ENCODE measurements at places on chromosomes 11 and 22. TPM values are rescaled to one million over a fixed set of nuclear protein-coding genes. Genes with fewer than 3 reads are reported as not detected.

C11orf97 gene
- total RNA-seq, result 10.4 TPM

HIKESHI gene
- 38.1 TPM for total RNA-seq

DNA sequence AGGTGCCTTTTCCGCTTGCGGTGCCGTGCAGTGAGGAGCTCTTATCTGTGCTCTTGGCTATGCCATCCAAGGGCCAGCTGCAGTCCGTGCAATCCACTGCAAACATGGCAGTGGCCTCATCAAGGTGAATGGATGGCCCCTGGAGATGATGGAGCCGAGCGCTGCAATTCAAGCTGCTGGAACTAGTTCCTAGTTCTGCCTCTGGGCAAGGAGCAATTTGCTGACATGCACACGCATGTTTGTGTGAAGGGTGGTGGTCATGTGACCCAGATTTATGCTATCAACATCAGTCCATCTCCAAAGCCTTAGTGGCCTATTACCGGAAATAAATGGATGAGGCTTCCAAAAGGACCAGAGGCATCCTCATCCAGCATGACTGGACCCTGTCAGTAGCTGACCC is 3.1 kb upstream of the EHD1 start:
- no peaks in the 10 kb centered on the region for H3K27me3 ChIP-seq
- H3K36me3 ChIP-seq, result no peaks in the 10 kb centered on the region
- H3K4me1 ChIP-seq, result peaks cover 33% of the 10 kb centered on the region
- H3K27ac ChIP-seq, result no peak overlapping the region
- no peak overlapping the region for H3K4me3 ChIP-seq

GRCh38 chr22:45976254-45977002 is 534 bp downstream of the WNT7B start:
- H3K27ac ChIP-seq, result no peak overlapping the region
- H3K27me3 ChIP-seq, result peaks cover 5% of the 10 kb centered on the region

DNA sequence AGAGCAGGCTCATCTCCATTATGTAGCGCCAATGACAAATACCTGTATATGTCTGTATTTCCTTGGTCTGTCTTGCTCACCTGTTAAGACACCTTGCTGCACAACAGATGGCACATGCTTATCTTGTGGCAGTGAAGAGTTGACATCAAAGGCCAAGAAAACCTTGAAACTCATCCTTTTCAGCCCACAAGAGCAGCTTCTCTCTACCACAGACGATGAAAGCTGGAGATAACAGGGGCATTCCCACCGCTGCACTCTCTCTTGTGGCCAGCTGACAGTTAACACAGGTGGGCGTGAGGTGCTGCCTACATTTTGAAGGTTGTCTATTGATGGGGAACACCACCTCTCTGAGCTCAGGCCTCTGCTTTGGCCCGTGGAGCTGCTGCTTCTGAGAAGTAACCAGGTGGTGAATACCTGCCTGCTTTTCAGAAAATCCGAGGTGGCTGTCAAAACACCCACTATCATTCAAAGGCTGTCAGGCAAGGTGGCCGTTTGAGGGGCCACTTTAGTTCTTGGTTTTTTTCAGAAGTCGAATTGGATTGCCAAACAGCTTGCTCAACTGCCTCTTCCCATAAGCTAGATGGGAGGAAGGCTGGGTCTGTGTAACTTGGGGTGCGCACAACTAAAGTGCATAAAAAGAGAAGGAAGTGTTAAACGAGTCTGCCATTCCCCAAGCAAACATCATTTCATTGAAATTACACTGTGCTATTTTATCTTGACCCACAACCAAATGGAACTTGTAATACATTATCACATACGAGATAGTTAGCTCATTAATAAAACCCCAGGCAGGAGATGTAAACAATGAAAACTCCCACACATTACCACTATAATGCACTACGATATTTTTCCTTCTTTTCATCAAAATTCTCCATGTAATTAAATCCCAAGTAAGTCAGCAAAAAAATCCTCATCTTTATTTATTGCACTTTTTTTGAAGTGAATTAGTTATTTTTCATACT is 87.1 kb upstream of the RAG2 start:
- DNase-seq, result no peak
- no peak overlapping the region for H3K27ac ChIP-seq
- H3K27me3 ChIP-seq, result no peaks in the 10 kb centered on the region
- no peak overlapping the region for H3K4me3 ChIP-seq

DNA sequence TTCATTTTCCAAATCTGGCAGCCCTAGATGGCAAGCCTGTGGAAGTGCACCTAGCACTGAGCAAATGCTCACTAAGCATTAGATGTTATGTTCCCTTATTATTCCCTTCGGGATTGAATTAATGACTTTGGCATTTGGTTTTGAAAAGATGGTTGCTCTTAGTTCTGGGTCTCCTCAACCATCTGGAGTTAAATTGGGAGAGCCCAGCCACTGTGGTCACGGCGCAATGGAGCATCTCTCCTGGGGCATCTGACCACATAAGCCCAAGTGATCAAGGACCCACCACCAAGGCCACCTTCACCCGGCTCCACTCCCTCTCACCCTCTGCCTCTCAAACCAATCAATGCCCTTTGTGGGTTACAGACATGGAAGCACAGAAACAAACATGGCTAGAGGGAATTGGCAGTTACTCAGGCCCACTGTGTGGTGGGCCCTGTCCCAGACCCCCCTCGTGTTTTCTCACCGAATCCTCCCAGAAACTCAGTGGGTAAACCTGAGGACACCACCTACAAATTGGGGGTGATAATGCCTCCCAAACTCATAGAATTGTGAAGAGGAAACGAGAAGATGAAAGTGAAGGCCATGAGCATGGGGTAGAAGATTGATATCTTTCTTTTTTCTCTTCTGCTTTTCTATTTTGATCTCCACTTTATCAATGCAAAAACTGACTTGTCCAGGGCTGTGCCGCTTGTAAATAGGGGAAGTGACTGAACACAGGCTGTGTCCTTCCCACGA is 52.2 kb downstream of the IRAG1 start:
- peak overlapping the region; percentile 65 for H3K27ac ChIP-seq
- H3K36me3 ChIP-seq, result no peaks in the 10 kb centered on the region
- no peak overlapping the region for H3K4me3 ChIP-seq
- DNase-seq, result no peak

SCN3B gene
- 3.9 TPM for total RNA-seq

DNA sequence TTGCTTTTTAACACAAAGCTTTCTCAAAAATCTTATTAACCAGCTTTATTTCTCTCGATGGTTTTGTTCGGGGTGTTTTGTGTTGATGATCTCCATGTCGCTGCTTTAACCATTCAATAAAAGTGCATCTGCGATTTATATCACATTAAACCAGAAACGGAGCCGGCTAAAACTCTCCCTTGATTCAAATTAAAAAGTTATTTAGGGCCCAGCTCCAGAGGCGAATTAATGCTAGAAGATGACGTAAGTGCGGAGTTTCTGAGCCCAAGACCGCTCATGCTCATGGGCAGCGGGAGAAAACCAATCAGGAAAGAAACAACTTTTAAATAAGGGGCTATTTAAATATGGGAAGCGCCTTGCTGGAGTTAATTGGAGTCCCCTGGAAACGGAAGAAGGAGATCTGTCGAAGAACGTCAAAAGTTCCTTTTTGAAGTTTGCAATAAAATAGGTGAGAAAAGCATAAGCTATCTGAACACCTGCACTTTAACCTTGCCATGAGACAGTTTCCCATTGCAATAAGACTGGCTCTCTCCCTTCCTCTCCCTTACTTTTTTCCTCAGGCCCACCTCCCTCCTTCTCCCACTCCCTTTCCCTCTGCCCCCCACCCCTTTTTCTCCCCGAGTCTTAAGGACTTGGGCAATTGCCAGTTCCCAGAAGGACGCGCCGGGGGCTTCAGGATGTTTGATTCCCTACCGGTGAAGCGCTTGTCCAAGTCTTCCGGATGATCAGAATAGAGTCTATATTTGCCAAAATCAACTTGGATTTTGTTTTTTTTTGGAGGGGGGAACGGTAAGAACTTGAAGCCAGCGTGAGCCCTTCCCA is 1.9 kb upstream of the DBX1 start:
- H3K27ac ChIP-seq, result no peak overlapping the region
- H3K4me3 ChIP-seq, result no peak overlapping the region
- peaks cover 5% of the 10 kb centered on the region for H3K4me1 ChIP-seq
- H3K27me3 ChIP-seq, result no peaks in the 10 kb centered on the region
- H3K36me3 ChIP-seq, result no peaks in the 10 kb centered on the region
- no peak for DNase-seq

DNA sequence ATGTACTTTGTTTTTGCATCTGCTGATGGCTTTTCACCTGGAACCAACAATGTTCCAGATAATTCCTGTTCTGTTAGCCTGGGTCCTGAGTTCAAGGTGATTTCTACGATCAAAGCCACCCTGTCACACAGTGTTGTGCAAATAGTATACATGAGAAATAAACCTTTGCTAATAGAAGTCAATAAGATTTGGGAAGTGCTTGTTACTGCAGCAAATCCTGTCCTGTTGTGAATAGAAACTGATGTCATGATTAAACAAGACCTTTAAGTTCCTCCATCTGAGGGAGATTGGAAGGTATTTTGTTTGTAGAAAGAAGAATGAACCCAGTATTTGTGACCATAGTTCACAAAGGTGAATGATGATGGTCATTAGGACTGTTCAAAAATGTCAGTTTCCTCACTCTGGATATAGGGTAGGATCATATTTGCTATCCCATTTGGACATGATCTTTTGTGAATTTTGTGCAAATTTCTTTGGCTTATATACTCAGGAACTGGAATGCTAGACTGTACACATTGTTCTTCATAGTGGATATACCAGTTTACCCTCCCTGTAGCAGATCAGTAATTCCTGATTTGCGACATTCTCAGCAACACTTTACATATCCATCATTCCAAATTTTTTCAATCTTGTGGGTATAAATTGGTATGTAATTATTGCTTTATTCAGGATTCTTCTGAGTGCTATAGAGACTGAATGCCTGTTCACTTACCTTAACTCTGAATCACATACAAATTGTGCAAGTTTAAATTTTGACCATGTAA is 428.5 kb downstream of the METTL15 start:
- H3K27ac ChIP-seq, result no peak overlapping the region
- no peaks in the 10 kb centered on the region for H3K4me1 ChIP-seq
- H3K36me3 ChIP-seq, result no peaks in the 10 kb centered on the region
- no peak overlapping the region for H3K4me3 ChIP-seq
- DNase-seq, result no peak

GRCh38 chr11:8790968-8791367 is 108.4 kb downstream of the RPL27A start:
- no peak overlapping the region for H3K4me3 ChIP-seq
- no peak overlapping the region for H3K27ac ChIP-seq
- peaks cover 36% of the 10 kb centered on the region for H3K4me1 ChIP-seq
- DNase-seq, result no peak
- H3K27me3 ChIP-seq, result no peaks in the 10 kb centered on the region
- no peaks in the 10 kb centered on the region for H3K36me3 ChIP-seq

CSF2RB gene
- total RNA-seq, result 2.6 TPM

- no peak for DNase-seq
- H3K4me1 ChIP-seq, result peaks cover 3% of the 10 kb centered on the region
- H3K27me3 ChIP-seq, result no peaks in the 10 kb centered on the region
- H3K27ac ChIP-seq, result no peak overlapping the region
- no peaks in the 10 kb centered on the region for H3K36me3 ChIP-seq
- no peak overlapping the region for H3K4me3 ChIP-seq
Measured at GRCh38 chr22:50025993-50026392, 13.4 kb upstream of the IL17REL start.

HEPN1 gene
- not detected for total RNA-seq

DNA sequence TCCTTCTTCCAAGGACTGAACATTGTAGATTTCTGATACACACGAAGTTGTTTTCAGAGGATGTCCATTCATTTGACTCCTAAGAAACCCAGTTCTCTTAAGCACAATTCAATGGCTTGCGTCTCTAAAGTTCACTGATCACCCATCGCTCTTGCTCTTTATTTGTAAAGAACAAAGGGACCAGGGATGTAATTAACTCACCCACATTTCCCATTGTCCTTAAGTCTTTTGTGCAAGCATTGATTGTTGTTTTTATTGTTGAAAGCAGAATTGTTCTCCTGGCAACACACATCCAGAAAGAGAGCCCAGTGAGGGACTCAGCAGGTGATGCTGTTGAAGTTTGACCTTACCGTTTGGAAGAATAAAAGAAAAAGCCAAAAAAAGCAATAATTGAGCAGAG is 59.2 kb downstream of the SPON1 start:
- no peak overlapping the region for H3K4me3 ChIP-seq
- H3K27me3 ChIP-seq, result no peaks in the 10 kb centered on the region
- no peak overlapping the region for H3K27ac ChIP-seq
- no peaks in the 10 kb centered on the region for H3K36me3 ChIP-seq

NLRP6 gene
- 0.31 TPM for total RNA-seq

BATF2 gene
- 0.94 TPM for total RNA-seq

- H3K27me3 ChIP-seq, result no peaks in the 10 kb centered on the region
- H3K4me1 ChIP-seq, result no peaks in the 10 kb centered on the region
- H3K36me3 ChIP-seq, result no peaks in the 10 kb centered on the region
- DNase-seq, result no peak
Measured at GRCh38 chr11:26026078-26026477, 305.9 kb upstream of the ANO3 start.

GRCh38 chr11:125445731-125446130 is 50.3 kb downstream of the FEZ1 start:
- no peaks in the 10 kb centered on the region for H3K4me1 ChIP-seq
- no peak for DNase-seq
- no peaks in the 10 kb centered on the region for H3K27me3 ChIP-seq

DNA sequence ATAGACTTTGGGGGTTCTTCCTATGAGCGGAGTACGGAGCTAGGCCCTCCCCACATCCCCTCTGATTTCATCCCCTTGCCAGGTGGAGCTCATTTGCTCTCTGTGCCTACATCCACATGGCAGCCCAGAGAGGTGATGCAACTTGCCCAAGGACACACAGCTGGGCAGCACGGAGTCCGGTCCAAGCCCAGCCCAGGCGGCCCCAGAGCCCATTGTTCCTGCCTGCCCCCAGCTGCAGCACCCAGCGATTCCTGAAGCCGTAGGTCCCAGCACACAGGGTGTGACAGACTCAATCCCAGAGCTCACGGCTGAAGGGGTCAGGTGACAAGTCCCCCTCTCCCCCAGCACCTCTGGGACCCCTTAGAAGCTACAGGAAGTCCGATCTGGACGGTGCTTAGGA is 22.2 kb upstream of the RFPL3 start:
- H3K4me1 ChIP-seq, result peaks cover 6% of the 10 kb centered on the region
- no peak overlapping the region for H3K4me3 ChIP-seq
- no peaks in the 10 kb centered on the region for H3K36me3 ChIP-seq
- DNase-seq, result peak; percentile 9

CAPN1 gene
- 36.2 TPM for total RNA-seq

SLC35E4 gene
- total RNA-seq, result 11.6 TPM
